Activated naive CD4-positive, alpha-beta T cell treated with anti-CD3 and anti-CD28 coated beads, Interleukin-2, amount 50 U/mL, for 16 hours (primary cell): ENCODE measurements at places on chromosomes 1 and 21.

DNA sequence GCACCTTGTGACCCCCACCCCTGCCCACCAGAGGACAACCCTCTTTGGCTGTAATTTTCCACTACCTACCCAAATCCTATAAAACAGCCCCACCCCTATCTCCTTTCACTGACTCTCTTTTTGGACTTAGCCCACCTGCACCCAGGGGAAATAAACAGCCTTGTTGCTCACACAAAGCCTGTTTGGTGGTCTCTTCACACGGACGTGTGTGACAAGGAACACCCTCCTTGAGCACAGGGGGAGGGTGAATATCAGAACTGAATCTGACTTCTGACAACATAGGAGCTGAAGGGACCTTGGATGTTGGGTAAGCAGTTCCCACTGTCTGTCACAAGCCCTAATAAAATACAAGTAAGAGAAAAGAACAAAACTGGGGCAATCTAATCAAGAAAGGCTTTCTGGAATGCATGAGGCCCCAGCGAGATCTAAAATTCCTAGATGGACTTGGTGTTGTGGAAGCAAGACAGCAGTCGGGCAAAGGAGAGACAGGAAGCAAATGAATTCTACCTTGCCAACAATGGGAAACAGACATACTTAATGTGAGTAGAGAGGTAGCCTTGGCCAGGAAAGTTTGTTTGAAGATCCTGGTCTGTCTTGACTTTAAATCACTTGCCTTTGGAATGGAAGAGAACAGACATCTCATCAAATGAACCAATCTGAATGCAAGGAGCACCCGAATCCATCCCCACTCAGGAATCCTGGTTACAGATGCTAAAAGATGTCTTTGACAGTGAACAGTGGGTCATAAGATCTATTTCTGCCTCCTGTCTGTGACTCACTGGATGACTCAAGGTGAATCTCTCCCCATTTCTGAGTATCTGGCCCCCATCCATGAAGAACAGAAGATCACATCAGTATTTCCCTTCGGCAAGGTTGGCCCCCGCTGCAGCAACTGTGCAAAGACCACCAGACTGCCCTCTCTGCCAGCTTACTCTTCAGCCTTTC, 53.3 kb downstream of the OLFML3 start:
- no peak for DNase-seq

GRCh38 chr1:57340334-57341070, 83.4 kb downstream of the DAB1 start:
- no peak for DNase-seq

DNA sequence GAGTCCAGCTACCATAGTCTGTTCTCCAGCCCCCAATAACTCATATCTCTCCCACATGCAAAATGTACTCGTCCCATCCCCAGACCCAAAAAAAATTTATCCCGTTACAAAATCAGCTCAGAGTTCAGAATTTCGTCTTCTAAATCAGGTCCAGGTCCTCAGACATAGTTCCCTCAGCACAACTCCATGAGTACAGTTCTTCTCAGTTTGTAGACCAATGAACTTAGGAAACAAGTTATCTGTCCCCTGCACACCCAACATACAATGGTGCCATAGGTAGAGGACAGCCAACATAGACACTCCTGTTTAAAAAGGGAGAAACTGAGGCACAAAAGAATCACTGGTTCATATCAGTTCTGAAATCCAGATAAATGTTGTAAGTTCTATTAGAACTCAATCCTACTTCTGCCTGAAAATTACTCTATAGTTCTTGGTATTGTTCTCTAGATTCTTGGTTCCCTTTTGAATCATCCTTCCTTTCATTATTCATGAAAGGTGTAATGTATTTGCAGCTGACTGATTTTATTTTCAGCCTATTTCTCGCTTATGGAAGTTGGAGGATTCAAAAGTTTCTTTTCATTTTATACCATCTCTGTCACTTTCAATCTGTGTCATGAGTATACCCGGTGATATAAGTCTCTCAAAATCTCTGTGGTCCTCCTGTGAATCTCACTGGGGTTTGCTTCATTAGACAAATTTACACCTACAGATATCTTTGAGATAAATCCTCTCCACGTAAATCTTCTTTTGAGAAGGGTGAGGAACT, 75.8 kb upstream of the TSPAN2 start:
- DNase-seq, result no peak

DNA sequence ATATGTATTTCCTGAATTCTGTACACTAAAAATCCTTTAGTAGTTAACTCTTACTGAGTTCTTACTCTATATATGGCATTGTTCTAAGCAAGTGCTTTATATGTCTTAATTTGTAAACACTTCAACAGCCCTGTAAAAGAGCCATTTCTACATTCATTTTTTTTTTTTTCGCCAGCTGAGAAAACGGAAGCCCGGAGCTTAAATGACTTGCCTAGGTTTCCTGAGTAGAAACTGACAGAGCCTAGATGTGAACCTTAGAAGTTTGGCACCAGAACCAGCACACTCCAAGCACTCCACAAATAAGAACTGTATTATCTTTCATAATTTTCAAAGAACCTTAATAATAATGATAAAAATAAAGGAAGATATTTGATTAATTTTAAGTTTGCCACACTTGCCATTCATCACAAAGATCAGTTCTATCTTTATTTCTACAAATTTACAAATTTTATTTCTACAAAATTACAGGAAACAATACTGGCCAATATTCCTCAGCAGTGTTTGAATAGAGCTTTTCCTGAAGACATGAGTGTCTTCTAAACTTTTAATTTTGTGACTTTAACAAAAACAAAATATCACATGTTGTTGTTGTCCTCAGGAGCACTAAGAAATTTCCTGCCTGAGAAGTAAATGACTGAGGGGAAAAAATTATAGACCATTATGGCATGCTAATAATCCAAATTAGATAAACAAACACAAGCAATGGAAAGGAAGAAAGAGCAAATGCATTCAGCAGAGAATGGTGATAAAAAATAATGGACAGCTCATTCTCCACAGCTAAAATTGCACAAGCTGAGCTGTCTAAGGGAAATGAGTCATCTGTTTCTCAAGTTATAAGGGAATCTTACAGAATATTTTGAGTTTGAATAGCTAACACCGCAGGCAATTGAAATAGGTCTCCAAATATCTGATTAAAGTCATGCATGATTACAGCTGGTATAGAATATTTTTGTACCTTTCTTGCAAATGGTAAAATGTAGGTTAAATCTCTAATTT, 71.2 kb downstream of the DPYD start:
- DNase-seq, result no peak

- DNase-seq, result no peak
Observed at GRCh38 chr1:12585951-12586942, 31.8 kb downstream of the DHRS3 start.

GRCh38 chr1:89555550-89555949, 30.9 kb downstream of the LRRC8B start:
- no peak for DNase-seq
